Activated CD4-positive, alpha-beta T cell treated with anti-CD3 and anti-CD28 coated beads, Interleukin-2, amount 50 U/mL, for 1 hour (primary cell): ENCODE measurements at places on chromosomes 4 and X.

DNA sequence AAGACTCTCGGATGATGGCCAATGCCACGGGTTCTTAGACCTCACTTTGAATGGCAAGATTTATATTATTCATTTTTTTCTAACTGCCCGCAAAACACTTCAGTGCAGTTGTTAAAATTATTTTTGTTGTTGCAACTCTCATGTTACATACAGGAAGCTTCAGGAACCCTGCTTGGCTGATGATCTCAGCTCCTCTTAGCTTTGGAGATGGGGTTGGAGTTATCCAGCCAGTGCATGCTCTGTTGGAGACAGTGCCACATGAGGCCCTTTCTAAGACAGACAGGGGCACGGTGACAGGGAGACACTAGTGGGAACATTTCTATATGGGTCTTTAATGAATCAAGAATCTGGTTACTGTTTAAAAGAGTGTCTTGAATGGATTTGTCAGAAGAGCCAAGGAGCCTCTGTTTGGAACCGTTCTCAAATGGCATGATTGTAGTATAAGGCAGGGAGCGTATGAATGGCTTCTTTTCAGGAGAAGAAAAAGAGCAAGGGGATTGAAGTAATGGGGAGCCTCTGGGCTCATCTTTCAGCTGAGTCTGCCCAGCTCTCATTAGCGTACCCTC, 61.9 kb upstream of the ENPP6 start:
- DNase-seq, result no peak

- DNase-seq, result no peak
Measured at GRCh38 chr4:166017804-166018203, 144.8 kb downstream of the TLL1 start.

DNA sequence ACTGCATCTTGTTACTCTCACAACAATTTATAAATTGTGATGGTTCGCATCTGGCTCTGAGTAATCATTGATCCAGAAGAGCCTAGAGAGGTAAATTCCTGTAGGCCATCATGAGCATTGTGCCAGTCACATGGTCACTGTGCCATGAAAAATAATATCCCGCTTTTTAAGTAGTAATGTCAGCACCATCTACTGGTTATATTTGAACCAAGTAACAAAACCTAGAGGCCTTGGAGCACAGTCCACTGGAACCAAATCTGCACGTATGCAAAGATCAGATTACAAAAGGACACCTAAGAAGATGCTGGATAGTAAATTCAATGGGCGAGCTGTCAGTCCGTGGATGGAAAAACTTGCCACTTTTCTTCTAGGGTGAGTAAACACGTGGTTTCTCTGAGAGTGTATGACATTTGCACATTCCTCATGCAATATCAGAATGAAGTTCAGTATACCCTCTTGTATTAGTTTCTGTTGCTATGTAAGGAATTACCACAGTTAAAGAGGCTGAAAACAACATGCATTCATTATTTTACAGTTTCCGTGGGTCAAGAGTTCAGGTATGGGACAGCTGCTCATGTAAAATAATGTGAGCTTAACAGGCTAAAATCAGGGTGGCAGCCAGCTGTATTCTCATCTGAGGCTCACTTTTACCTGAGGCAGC, 26.8 kb downstream of the FAM114A1 start:
- DNase-seq, result no peak

DNA sequence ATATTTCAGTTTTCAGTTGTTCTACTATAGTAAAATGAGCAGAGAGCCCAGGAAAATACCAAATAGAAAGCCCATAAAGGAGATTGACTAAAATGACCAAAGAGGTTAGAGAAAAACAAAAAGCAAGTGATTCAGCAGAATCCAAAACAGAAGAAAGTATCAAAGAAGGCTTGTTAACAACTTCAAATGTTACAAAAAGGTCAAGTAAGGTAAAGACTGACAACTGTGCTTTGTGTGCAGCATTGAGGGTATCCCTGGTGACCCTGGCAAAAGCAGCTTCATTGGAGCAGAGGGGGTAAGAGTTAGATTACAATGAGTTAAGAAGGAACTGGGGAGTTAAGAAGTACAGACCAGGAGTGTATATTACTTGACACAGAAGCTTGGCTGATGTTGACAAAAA, 317.9 kb downstream of the OPHN1 start:
- DNase-seq, result no peak
